Mesothelial cell of epicardium (in vitro differentiated cells): ENCODE measurements at places on chromosomes 7 and 10. TPM values are rescaled to one million over a fixed set of nuclear protein-coding genes. Genes with fewer than 3 reads are reported as not detected.

The UCMA gene
- total RNA-seq: not detected in 3 replicates

DNA sequence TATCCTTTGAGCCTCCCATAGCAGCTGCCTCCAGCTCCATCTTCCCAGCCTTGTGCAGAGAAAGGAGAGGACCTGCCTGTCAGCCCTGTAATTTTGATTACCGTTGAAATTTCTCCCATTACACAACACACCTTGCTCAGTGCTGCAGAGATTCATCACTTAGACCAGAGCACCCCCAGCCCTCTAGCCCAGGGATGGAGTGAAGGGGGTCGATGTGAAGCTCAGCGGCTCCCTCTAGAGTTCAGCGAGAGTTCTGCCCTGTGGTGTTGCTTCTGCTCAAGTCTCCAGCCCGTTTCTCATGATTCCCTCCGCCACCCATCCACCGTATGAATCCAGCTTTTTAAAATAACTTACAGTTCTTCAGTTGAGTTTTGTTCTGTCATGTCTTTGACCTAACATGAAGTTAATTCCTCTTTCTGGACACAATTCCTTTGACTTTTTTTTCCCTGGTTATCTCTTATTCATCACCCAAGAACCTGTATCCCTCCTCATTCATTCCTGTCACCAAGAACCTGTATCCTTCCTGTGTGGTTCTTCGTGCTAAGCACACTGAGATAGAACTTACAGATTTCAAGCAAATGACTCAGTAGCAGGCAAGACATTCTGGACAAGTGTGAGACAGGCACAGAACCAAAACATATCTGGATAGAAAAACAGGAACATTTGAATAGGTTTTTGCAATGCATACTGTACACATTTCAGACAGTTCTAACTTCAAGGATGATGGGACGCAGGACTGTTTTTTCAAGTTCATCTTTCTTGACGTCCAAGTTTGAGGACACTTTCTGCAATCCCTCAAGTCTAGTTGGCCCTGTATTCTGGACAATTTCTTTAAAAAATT is 35.0 kb upstream of the ZNF32 start:
- no peak for DNase-seq

DNA sequence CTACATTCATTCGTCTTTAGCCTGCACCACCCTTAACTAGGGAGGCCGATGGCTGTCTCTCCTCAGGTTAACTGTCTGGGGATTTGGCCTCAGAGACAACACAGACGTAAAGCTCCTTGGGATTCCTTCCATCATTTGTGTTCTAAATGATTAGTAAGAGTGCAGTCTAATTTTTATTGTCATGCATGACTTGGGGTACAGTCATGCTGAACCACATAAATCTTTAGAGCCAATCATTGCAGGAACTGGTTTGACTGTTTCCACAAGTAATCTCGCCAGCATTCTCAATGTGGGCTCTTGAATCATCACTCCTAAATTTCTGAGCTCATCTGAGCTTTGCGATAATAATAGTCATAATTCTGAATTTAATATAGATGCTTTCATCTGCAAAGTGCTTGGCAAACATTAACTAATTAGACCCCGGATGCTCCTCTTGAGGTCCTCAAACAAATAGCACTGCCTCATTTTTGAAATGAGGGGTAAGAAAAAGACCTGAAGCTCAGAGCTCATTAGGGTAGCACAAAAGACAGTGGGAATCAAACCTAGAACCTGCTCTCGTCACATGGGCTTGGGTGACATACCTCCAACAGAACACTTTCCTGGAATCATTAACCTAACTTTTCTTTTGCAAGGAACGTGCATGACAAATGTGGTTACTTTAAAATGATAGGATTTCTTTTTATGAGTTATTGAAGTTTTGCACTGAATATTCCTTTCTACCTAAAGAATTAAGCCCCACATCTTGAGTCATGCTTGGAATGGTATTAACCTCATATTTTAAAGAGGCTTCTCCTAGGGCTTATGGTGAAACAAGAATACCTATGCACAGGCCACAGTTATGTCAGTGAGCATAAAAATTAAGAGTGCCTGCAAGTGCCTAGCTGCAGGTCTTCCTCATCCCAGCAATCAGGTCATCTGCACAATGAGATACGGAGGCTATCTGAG is 118.9 kb upstream of the NRP1 start:
- no peak for DNase-seq

GRCh38 chr10:100713859-100714565 is 31.4 kb upstream of the PAX2 start:
- DNase-seq: no peak

DNA sequence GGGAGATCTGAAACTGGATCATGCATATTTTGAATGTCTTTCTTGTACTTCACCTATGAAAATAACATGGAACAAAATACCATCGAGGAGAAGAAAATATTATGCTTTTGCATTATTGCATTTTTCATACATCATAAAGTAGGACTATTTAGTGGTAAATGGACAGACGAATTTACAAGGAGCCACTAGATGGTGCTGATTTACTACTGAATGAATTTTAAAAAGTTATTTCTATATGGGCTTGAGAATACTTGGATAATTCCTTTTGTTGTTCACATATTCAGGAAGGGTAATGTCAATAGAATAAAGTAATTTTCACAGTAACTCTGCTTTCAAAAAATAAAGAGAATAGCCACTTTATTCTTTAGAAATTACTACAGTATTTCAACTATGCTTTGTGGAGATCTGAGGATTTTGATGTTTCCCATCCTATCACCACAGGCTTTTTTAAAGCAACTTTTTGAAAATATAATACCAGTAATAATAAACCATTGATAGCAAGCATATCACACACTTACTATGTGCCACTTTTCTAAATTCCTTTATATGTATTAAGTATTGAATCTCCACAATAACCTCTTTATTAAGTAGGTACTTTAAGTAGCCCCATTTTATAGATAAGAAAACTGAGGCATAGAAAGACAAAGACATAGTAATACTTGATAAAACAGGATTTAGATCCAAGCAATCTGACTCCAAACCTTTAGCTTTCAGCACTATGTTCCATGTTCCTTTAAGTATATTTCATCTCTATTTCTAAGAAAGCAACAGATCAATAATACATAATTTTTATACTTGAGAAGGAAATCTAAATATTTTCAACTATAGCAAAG is 38.6 kb downstream of the NEBL start:
- DNase-seq: no peak
